ENCODE measurements at places on chromosomes 6 and 20.

- DNase-seq: no peak
These were observed 18.5 kb upstream of the RSPO4 start for GRCh38 chr20:1020614-1021013.

DNA sequence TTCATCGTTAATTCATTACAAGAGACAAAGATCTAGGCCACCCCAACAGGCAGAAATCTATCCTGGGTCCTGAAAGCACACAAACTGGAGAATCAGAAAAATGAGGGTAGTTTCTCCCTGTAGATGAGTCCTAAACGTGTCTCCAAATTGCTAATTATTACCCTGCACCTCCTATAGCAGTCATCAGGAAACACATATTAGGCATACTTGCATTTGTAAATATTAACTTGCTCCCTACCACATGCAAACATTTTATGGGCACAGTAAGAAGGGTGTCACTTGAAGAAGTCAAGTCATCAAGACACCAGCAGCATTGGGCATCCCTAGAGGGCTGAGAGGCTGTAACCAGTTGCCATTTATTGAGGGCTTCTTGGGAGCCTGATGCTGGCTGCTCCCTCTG is 17.9 kb upstream of the SIRPB1 start:
- DNase-seq: no peak

- DNase-seq: no peak
These were observed 530.4 kb upstream of the BTBD3 start for GRCh38 chr20:11387189-11387754.

- no peak for DNase-seq
These were observed 66.0 kb upstream of the STX16 start for GRCh38 chr20:58584881-58585752.
